ENCODE measurements at places on chromosomes 7 and 10.

- no peak for DNase-seq
Observed at GRCh38 chr10:50538555-50539398, 85.0 kb downstream of the SGMS1 start.

DNA sequence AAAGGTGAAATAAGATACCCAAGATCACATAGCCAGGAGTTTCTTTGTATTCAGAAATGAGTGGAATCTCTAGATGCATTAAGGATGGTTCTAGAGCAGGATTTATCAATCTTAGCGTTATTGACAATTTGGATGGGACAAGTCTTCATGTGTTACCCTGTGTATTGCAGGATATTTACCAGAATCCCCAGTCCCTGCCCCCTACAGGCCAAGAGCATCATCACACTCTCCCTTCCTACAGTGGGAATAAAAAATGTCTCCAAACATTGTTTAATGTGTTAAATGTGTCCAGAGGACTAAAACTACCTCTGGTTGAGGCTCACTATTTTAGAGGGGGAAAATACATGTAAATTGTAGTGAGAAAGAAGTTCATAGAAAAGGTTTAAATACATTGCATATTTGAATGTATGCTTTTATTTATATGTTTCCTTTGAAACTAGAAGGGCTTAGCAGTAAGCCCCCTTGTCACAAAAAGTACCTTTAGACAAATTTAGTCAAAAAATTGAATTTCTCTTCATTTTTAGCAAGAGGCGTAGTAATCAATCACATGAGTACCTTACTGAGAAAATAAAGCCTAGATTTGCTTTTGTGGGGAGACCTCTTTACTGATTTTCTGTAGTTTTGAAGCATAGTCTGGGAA, 141.2 kb downstream of the MLLT10 start:
- no peak for DNase-seq

GRCh38 chr10:47207281-47207615, 92.7 kb upstream of the GDF10 start:
- no peak for DNase-seq

- no peak for DNase-seq
Observed at GRCh38 chr10:102131286-102132170, 1.3 kb upstream of the PPRC1 start.

DNA sequence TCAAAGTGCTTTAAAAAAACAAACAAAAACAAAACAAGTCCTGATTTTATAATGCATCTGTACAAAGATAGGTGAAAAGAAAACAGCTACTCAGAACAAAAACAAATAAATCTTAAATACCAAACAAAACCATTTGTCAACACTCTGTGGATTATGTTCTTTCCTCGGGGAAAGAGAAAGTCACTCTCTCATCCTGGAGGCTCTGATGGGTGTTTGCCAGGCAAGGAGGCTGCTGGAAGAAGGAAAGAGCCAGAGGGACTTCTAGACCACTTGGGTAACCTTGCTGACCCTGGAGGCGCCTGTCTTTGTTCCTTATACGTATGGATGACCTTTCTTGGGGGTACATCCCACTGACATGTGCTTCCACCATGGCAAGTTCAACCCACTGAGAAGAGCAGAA, 92.8 kb downstream of the ZRANB1 start:
- no peak for DNase-seq

GRCh38 chr10:84038035-84038434, 101.3 kb upstream of the GHITM start:
- no peak for DNase-seq

DNA sequence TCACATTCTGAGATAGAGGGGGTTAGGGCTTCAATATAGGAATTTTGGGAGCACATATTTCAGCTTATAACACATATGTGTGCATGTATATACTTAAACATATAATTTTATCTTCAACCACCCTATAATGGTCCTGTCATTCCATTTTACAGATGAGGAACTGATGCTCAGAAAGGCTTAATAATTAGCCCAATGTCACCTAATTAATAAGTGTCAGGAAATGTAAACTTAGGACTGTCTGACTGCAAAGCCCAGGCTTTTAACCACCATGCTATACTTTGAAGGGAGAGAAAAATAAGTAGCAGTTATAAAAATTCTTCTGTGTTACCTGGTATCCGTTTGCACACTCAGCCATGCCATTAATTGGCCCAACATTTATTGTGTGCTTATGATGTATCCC, 172.6 kb downstream of the SKIDA1 start:
- no peak for DNase-seq

- DNase-seq, result no peak
Observed at GRCh38 chr7:12458520-12459131, 55.0 kb upstream of the VWDE start.

DNA sequence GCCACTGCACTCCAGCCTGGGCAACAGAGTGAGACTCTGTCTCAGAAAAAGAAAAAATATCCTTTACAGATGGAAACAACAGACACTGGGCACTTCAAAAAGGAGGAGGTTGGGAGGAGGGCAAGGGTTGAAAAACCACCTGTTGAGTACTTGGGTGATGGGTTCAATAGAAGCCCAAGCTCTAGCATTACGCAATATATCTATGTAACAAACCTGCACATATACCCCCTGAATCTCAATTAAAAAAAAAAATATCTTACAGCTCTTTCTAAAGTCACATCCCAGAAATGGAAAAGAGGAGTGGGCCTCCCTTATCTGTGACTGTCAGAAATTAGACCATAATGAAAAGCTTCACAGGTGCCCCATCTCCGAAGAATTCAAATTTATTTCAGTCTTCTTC, 12.1 kb downstream of the VIM start:
- DNase-seq, result no peak

DNA sequence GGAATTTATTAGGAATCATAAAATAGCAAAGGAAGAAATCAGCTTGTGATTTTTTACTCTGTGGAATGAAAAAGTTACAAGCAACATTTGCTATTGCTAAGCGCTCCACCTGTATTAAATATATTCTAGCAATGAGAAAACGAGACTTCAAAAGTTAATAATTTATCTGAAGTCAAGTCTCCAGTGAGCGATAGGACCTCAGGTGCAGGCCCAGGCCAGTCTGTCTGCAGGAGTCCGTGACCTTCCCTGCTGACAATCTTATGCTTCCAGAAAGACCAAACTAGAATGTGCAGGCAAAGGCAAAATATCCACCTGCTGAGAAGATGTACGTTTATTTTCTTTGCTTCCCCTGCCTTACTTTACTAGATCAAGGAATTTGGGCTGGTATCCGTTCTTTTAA, 22.7 kb downstream of the MRC1 start:
- no peak for DNase-seq

GRCh38 chr10:124701881-124702656, 42.1 kb downstream of the FAM53B start:
- DNase-seq, result no peak

- no peak for DNase-seq
Observed at GRCh38 chr10:132412316-132413192, 15.6 kb downstream of the PWWP2B start.

DNA sequence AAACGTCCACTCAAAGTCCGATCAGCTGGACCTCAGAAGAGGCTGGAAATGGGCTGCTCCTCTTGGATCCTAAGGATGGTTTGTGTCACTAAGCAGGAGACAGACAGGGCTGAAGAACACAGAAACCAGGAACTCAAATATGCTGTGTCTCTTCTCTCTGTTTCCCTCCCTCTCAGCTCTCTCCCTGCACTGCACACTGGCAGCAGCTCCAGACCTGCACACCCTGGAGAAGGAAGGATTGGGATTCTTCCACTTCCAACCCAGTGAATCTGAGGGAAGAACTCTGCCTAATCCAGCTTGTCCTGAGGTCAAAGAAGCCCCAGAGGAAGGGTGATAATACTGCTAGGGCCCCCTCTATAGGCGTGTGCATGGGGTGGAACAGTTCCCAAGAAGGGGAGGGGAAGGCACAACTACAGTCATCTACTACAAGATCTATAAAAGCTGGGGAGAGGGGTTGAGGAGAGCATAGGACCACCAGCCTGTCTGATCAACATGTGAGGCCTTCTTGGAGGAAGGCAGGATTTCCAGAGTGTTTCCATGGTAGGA, 22.7 kb upstream of the ZCCHC24 start:
- DNase-seq, result no peak

DNA sequence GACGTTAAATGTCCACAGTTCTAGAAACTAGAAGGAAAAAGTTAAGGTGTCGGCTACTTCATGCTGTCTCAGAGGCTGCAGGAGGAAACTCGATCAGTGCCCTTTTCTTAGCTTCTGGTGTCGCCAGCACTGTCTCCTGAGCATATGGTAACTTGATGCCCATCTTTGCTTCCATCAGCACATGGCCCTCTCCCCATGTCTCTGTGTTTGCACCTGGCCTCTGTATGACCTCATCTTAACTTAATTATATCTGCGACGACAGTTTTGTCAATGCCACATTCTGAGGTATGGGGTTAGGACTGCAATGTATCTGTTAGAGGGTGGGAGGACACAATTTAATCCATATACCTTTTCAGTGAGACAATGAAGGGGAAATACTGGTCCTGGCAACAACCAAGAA, 449.9 kb downstream of the POM121L12 start:
- DNase-seq, result no peak

DNA sequence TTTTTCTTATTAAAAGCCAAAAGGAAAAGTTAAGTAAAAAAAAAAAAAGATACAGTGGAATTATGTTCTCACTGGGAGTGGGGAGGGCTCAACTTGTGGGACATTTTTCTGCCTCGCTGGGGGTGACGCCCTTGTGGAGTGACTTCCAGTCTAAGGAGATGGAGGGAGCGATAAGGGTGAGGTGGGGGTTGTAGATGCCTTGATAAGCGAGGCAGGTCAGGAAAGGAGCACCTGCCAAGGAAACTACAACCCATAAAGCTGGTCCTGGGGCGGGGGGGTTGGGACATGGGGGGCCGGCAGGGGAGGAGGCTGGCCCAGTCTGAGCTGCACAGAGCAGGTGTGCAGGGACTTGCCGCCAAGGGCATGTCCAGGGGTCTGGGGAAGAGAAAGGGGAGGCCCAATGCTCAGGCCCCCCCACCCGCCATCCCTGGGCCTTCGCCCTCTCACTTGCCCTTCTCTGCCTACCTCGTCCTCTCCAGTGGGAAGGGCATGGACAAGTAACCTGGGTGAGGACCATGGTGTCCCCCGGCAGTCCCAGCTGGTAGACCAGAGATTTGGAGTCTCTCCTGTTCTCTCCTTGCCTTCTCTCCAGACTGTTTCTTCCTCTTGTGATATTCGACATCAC, 2.5 kb upstream of the TRPV5 start:
- DNase-seq, result no peak

- DNase-seq, result no peak
Observed at GRCh38 chr10:5002013-5002727, 1.5 kb downstream of the AKR1C2 start.

DNA sequence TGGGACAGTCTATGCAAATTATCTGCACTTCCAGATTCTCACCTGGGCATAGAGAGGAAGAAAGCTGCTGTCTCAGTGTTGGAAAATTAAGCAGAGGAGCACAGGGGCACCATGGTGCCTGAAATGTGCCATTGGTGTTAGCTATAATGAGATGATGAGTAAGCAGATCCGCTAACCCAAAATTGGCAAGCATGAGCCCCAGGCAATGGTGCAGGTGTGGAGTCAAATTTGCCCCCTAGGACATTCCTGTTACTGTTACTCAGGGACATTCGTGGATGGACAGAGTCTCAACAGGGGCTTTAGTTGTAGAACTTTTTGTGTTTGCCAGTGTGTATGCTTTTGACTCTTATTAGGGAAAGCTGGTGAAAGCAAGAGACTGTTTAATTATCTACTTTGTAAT, 385.2 kb upstream of the KLF6 start:
- no peak for DNase-seq

DNA sequence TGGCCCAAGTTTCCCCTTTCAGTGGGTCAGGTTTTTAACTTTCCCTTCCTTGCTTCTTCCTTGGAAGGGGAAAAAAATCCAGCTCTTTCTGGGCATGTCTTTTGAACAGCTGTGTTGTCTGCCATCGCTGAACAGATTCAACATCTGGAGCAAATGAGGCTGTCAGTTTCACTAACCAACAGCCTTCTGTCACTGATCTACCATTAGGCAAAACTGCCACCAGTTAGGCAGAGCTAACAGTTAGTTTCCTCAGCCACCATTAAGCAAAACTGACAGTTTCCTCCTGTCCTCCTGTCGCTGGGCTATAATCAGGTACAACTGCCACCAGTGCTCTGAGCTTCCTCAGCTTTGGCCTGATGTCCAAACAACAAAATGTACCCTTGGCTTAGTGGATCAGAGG, 81.9 kb downstream of the NPTX2 start:
- no peak for DNase-seq

DNA sequence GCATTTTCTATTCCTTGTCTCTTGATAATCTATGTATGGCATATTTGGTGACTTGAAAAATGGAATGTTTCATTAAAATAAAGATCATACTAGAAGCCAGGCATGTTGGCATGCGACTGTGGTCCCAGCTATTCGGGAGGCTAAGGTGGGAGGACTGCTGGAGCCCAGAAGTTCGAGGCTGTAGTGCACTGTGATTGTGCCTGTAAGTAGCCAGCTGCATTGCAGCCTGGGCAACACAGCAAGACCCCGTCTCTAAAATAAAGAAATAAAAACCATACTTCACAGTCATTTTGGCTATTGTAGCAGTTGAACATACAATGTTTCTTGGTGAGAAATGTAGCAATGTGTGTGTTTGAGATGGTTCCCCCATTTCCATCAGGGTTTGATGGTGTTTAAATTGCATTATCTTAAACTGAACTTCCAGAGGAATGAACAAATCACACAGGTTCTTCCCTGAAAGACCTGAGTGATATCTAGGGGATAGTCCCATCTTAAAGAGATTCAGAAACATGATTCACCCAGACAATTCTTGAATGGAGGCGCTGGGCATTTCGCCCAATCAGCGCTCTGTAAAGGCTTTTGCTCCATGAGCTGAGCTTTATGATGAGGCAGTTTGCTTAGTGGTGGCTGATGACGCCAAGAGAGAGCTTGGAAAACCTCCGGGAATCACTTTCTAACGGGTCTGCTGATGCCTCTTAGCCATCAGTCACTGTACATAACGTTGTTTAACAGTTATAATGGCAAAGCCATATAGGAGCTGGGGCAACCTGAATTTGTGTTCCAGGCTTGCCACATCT, 19.4 kb upstream of the BTBD16 start:
- no peak for DNase-seq

GRCh38 chr7:130831817-130832481, 97.9 kb upstream of the KLF14 start:
- no peak for DNase-seq

- DNase-seq, result no peak
Observed at GRCh38 chr7:152161171-152161570, 135.7 kb downstream of the GALNT11 start.

DNA sequence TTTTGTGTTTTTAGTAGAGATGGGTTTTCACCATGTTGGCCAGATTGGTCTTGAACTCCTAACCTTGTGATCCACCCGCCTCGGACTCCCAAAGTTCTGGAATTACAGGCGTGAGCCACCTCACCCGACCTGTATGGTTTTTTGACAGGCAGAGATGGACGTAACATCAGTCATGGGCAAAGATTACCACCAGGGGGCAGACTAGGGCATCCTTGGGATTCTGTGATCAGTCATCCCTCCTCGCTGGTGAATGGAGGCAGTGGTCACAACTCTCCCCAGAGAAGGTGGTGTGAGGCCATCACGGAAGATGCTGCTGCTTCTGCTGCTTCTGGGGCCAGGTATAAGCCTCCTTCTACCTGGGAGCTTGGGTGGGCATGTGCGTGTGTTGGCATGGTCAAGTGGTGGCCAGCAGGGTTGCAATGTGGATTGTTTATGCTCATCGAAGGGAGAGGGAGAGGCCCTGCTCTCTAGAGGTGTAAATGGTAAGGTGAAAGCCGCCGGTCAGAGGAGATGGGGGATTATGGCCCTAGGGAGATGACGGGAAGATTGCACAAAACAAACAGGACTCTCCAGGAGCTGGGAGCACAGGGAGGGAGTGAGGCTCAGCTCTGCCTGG, 122.7 kb upstream of the PRSS1 start:
- no peak for DNase-seq

All from foreskin keratinocyte (primary cell).